WTC11 (cell line): ENCODE measurements at places on chromosomes 4 and X. TPM values are rescaled to one million over a fixed set of nuclear protein-coding genes. Genes with fewer than 3 reads are reported as not detected.
A peak's percentile ranks its signal among the peaks of the same experiment; 100 is the strongest.

DNA sequence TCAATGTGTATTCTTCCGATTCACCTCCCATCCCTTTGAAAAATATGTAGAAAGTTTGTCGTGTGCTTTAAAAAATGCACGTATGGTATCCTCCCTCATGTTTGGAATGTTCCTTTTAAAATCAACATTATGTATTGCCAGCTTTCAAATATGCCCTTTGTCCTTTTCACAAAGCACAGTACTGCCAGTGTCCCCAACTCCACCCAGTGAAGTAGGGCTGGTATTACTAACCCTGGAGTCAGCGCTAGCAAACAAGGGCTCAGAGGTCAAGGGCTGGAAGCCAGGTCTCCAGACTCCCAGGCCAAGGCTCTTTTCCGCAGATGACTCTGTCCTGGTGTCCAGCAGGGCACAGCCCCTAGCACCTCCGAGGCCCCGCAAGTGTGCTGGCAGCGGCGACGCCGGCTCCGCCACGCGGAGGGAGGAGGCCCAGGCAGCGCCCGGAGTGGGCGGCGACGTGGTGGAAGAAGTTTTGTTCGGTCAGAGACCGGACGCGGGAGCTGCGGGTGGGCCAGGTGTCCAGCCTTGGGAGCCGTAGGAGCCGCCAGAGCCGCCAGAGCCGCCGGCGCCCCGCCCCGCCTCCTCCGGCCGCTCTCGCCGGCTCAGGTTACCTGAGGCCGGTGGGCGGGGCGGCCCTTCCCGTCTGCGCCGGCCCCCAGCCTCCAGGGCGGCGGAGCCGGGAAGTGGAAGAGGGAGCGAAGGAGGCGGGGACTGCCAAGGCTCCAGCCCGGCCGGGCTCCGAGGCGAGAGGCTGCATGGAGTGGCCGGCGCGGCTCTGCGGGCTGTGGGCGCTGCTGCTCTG lies at the start of gene IL13RA1:
TSS of gene IL13RA1 (plus strand) at position 720 of the 799 bp plus-strand sequence. CDS start at position 753, 33 bp downstream.
- H3K36me3 ChIP-seq: no peaks in the 10 kb centered on the region
- peaks cover 38% of the 10 kb centered on the region for H3K27me3 ChIP-seq
- DNase-seq: peak; percentile 80
- H3K4me3 ChIP-seq: peak within 1 kb of the TSS; percentile 65
- H3K4me1 ChIP-seq: peaks cover 50% of the 10 kb centered on the region

DNA sequence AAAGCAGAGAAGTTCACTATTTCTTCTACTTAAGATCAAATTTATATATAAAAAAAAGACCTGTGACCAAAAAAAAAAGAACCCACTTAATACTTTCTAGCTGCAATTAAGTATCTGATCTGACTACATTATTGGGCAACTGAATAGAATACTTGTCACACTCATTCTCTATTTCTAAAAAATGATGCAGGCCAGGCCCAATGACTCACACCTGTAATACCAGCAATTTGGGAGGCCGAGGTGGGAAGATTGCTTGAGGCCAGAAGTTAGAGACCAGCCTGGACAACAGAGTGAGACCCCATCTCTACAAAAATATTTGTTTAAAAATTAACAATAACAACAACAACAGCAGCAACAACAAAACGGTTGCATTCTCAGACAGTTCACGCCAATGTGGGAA lies 108.8 kb upstream of the BMP2K start:
- peaks cover 6% of the 10 kb centered on the region; the same call in 1 of the 2 replicates for H3K27me3 ChIP-seq
- no peak overlapping the region for H3K27ac ChIP-seq
- peaks cover 20% of the 10 kb centered on the region for H3K4me1 ChIP-seq
- H3K4me3 ChIP-seq: no peak overlapping the region
- H3K36me3 ChIP-seq: no peaks in the 10 kb centered on the region

NRK gene
- total RNA-seq: 3.1 to 5.7 TPM (median 4.9 TPM) in 3 replicates

DNA sequence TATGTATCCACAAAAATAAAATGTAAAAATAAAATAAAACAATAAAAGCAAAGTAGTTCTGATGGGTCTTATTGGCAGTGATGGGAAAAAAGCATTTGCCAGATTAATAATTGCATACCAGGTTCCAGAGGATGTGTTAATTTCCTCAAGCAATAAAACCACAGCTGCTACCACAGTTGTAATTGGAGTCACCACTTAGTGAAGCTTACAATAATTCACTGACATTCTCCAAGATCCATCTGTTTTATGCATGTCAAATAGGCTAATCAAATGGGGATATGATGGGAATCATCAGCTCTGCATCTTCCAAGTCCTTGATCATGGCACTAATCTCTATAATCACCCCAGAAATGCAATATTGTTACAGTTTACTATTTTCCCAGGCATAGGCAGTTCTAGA lies 123.5 kb upstream of the EMCN start:
- H3K4me3 ChIP-seq: no peak overlapping the region
- no peak overlapping the region for H3K27ac ChIP-seq
- H3K4me1 ChIP-seq: no peaks in the 10 kb centered on the region
- H3K36me3 ChIP-seq: no peaks in the 10 kb centered on the region
- H3K27me3 ChIP-seq: no peaks in the 10 kb centered on the region; the same call in 1 of the 2 replicates
- no peak for DNase-seq

CACNA1F gene
- total RNA-seq: 1.6 to 2.7 TPM (median 1.8 TPM) in 3 replicates

DNA sequence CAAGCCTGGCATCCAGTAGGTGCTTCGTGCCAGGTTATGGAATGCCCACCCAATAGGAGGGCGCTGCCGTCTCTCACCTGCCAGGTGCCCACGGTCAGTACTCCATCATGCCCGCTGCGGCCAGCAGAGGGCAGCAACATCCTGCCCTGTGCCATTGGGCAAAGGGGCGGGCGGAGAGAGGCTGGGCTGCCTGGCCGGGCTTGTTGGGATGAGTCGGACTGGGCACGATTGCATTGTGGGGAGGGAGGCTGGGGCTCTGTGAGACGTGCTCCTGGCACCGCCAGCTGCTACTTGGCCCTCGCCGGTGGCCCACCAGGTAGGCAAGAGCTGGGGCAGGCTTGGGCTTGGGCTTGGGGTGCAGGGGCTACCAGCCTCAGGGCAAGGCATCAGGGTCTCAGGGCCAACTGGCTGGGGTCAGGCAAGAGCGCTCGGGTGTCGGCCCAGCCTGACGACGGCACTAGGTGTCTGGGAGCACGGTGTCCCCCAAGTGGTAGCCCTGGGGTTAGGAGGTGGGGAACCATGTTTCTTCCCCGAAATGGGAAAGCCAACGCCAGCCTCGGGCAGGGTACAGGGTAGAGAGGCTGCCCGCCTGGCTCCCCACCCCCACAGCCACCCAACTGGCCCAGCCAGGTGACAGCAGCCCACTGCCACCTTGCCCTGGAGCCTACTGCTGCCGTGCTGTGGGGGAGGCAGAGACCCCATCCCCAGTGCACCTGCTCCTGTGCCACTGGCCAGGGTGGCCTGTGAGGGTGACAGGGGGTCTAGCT lies at the start of gene PLXNB3:
TSS of gene PLXNB3 (plus strand) at position 261 of the 767 bp plus-strand sequence. CDS start 1,287 bp downstream, outside the sequence.
- no peaks in the 10 kb centered on the region for H3K36me3 ChIP-seq
- DNase-seq: peak; percentile 82
- no peaks in the 10 kb centered on the region for H3K27me3 ChIP-seq
- H3K4me1 ChIP-seq: peaks cover 3% of the 10 kb centered on the region; the same call in 1 of the 2 replicates
- no peak within 1 kb of the TSS for H3K27ac ChIP-seq

DNA sequence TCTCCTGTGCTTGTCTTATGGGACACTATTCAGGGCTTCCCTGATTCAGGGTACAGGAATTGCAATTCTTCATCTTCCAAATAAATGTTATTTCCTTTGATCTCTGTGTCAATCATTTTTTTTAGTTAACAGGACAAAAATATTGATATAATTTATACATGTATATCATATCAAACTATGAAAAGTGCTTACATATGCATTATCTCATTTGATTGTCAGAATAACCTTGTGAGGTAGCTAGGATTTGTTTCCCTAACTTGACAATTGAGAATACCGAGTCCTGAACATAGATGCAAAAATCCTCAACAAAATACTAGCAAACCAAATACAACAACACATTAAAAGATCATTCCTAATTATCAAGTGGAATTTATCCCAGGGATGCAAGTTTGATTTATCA lies 11.5 kb upstream of the SERPINA7 start:
- H3K27me3 ChIP-seq: no peaks in the 10 kb centered on the region
- DNase-seq: no peak
- H3K27ac ChIP-seq: no peak overlapping the region
- peaks cover 15% of the 10 kb centered on the region for H3K4me1 ChIP-seq
- no peaks in the 10 kb centered on the region for H3K36me3 ChIP-seq

GRCh38 chr4:42167709-42168108 lies 15.3 kb upstream of the BEND4 start:
- DNase-seq: no peak
- no peak overlapping the region; the same call in 1 of the 2 replicates for H3K27ac ChIP-seq
- H3K4me1 ChIP-seq: peaks cover 17% of the 10 kb centered on the region
- no peak overlapping the region for H3K4me3 ChIP-seq
- H3K36me3 ChIP-seq: no peaks in the 10 kb centered on the region

GRCh38 chr4:122854447-122855352 lies 28.1 kb downstream of the FGF2 start:
- peak overlapping the region; percentile 91 for H3K27ac ChIP-seq
- H3K4me3 ChIP-seq: peak overlapping the region; percentile 29
- H3K36me3 ChIP-seq: peaks cover 8% of the 10 kb centered on the region; the same call in 1 of the 2 replicates
- H3K4me1 ChIP-seq: peaks cover 88% of the 10 kb centered on the region
- DNase-seq: no peak

GLA gene
- total RNA-seq: 39.4 to 44.9 TPM (median 44.7 TPM) in 3 replicates

MAGED4 gene
- total RNA-seq: 56.5 to 76.9 TPM (median 66.7 TPM) in 3 replicates
